CD4-positive, alpha-beta T cell treated with Interferon gamma for 1 hour (primary cell): ENCODE measurements at places on chromosomes 7 and 10.
A peak's percentile ranks its signal among the peaks of the same experiment; 100 is the strongest.

DNA sequence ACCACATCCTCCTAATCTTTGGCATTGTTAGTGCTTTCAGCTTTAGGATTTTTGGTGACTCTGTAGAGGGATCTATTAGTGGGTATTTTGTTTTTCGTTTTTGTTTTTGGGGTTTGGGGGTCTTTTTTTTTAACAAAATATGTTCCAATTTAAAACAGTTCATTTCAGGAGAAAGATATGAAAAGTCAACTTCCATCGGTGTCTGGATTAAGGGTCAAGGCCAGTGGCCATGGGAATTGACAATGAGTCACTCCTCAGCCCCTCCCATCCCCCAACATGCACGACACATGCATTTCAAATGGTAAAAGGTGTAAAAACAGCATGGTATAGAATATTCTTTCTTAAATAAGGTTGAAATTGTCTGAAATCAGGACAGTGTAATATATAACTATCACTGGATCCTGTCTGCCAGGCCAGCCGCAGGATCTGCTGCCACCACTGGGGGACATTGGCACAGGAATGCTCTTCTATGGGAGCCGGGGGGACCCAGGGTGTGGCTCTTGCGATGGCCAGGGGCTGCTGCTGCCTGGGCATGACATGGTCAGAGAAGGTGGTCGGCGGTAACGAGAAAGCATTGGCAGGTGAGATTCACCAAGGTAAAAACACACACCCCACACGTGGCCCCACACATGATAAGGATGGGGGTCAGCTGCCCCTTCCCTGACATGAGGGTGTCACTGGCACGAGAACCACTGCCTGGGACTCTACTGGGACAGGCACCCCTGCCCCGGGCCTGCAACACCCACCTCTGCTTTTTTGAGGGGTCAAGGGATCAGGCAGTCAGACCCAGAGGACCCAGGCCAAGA is 126.2 kb upstream of the KCTD7 start:
- DNase-seq: no peak

- DNase-seq: no peak
Measured at GRCh38 chr10:77906951-77907421, 19.6 kb downstream of the DLG5 start.

DNA sequence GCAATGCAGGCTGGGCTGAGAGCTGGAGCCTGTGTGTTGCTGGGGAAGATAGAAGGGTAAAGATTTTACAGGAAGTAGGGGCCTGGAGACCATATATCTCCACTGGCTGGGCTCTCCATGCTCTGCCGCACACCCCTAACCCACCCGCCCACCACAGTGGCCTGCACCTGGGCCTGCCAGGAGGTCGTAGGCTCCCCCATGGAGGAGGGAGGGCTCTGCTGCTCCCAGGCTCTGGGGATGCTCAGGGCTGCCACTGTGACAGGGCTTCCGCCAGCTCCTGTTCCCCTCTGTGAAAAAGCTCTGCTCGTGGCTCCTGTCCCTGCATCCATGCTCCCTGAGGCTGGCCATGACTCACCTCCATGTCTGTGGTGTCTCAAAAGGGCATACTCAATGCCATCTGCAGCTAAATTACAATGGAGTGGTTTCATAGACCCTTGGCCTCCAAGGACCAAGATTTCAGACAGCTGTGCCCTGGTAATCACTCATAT is 106.0 kb downstream of the CXCL12 start:
- no peak for DNase-seq

DNA sequence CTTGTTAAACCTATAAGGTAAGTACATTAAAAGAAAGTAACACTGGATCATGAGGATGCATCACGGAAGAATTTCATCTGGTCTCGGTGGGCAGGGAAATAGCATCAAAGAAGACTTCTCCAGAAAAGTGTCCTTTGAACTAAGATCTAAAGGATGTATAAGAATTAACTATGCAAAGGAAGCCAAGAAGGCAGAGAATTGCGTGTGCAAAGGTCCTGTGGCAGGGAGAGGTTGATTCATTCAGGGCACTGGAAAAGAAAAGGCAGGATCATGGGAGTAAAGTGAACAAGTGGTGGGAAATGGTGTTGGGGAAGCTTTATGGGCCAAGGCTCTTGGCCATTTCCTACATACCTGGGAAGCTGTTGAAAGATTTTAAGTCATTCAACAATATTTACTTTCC is 288.3 kb downstream of the SFMBT2 start:
- no peak for DNase-seq

GRCh38 chr7:10300577-10300976 is 673.1 kb upstream of the PHF14 start:
- DNase-seq: no peak

GRCh38 chr7:65953001-65953720 is 28.9 kb downstream of the GUSB start:
- no peak for DNase-seq

GRCh38 chr10:42952931-42953683 is 123.8 kb upstream of the RET start:
- no peak for DNase-seq

DNA sequence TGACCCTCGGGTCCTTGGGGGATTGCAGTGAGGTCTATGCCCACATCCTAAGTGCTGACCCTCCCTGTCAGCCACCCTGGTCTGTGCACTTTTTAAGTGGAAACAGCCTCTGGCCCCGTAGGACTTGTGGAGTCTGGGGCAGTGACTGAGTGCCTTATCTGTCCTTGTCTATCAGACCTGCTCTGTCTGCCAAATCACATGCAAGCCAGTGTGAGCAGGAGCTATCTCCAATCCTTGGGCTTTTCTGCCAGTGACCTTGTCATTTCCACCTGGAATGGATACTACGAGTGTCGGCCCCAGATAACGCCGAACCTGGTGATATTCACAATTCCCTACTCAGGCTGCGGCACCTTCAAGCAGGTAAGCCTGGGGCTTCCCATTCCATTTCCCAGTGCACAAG is 62.7 kb downstream of the C10orf120 start:
- DNase-seq: no peak

- DNase-seq: no peak
Measured at GRCh38 chr10:88982366-88982765, 8.2 kb upstream of the FAS start.

- no peak for DNase-seq
Measured at GRCh38 chr7:90931986-90932916, 332.0 kb upstream of the FZD1 start.

GRCh38 chr7:50954716-50955115 is 172.0 kb upstream of the GRB10 start:
- DNase-seq: no peak

GRCh38 chr7:102842284-102842683 is 70.5 kb upstream of the LRRC17 start:
- DNase-seq: no peak

DNA sequence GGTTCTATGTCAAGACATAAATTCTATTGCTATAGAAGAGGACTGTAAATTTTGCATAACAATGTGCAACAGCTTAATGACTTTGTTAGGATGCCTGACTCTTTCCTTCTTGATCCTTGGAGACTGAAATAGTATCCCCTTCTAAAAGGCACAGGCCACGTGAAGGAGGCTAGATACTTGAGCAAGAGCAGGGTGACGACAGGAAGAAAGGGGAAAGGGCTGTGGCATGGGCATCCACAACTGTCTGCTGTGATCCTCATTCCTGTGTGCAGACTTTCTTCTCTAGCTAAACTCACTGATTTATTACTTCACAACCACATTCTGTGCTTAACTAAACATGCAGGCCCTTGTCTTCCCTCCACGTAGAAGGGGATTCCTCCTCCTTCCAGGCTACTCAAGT is 1111.8 kb upstream of the C7orf33 start:
- DNase-seq: no peak

DNA sequence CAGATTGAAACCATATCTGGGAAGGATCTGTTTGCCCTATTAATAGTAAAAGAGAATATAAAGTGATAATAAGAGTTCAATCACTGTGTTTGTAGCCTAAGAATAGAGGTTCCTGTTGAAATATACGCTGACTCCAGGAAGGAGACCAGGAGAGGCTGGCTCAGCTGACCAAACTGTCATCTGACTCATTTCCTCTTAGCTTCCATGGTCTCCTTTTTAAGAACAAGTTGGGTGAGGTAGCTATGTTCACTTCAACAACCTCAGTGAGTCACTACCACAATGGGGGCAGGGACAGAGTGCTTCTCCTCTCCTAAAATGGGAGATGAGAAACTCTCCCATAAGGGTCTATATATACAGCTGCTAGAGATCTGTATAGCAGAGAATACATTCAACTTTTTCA is 543.3 kb downstream of the CALN1 start:
- no peak for DNase-seq

DNA sequence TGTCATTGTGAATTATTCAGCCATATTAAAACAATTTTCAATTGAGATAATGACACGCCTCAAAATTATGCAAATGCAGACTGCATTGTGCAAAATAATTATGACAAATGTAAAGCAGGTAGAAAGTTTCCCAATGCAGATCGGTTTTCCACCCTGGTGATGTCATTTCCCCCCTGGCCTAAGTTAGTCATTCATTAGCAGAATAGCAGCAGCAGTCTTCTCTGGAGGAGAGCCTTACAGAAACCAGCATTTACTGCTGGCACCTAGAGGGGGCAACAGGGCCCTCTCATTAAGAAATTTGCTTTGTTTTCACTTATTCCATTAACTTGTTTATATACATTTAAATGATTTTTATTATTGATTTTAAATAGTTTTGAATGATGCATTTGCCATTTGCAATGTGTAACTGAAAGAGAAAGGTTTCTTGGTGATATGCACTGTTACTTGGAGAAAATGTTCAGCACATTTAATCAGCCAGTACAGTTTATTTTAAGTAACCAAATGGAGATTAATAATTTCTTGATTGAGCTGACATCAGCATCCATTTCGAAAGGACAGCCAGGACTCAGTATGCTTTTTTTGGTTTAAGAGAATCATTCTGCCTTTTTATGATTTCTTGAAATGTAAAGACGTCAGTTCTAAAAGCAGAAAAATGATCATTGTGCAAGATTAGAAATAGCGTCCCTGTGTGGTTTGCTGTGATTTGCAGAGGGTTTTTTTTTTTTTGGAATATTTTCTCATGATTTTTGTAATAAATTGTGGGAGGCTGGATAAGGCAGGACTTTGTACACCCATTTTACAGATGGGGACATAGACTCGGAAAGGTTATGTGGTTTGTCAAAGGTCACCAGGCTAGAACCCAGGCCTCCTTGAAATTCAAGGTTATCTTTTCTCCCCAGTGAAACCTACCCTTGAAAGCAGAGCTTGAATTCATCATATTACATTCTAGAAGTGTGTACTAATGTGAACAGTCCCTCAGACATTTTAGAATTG is 3.5 kb downstream of the ARID5B start:
- peak; percentile 61 for DNase-seq

GRCh38 chr7:140036224-140036962 is 26.4 kb downstream of the PARP12 start:
- peak; percentile 5 for DNase-seq

DNA sequence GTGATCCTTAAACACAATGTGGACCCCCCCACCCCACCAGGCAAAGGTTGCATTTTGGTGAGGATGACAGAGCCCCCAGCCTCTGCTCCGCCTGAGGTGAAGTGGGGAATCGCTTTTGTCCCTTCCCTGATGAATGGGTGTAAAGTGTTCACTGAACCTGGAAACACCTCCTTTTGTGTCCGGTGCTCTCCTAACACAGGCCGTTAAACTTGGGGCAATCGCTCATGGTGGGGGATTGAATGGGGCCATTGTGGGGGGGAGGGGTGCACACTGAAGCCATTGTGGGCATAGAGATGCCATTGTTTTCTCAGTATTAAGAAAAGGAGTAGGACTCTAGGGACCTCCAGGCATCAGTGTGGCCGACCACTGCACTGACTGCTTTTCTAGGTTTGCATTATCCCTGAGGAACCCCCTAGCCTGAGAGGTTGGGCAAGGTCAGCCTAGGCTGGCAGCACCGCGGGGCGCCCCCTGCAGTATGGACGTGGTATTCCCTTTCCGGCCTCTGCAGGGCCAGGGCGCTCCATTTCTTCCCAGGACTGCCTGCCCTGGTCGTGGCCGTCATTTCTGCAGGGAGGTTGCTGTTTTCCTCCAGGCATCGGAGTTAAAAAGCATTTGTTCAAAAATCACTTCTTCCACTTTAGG is 158.3 kb downstream of the TCF7L2 start:
- no peak for DNase-seq

- DNase-seq: no peak
Measured at GRCh38 chr7:122018032-122018431, 126.0 kb downstream of the AASS start.

DNA sequence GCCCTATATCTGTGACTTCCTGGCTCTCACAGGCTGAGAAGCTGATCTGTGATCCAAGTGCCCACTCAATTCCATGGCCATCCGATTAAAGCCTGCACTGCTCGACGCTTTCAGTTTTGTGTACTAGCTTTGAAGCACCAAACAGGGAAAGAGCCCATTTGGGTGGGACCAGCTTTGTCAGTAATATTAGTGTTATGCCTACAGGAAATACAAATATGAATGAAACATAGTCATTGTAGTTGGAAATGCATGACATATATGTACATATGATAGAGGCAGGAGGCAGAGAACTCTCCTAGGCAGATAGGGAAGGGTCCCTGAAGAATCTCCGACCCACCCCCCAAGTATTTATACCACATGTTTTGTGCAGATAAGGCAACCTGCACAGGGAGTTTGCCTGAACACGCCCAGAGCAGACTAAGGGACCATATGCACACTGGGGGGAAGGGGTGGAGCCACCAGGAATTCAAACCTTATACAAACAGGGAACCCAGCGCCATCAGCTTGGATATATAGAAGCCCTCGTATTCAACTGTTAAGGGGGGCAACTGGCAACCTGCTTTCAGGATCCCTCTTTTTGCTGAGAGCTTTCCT is 653.2 kb downstream of the PARD3 start:
- DNase-seq: no peak

GRCh38 chr10:4198216-4198615 is 413.2 kb upstream of the KLF6 start:
- no peak for DNase-seq

DNA sequence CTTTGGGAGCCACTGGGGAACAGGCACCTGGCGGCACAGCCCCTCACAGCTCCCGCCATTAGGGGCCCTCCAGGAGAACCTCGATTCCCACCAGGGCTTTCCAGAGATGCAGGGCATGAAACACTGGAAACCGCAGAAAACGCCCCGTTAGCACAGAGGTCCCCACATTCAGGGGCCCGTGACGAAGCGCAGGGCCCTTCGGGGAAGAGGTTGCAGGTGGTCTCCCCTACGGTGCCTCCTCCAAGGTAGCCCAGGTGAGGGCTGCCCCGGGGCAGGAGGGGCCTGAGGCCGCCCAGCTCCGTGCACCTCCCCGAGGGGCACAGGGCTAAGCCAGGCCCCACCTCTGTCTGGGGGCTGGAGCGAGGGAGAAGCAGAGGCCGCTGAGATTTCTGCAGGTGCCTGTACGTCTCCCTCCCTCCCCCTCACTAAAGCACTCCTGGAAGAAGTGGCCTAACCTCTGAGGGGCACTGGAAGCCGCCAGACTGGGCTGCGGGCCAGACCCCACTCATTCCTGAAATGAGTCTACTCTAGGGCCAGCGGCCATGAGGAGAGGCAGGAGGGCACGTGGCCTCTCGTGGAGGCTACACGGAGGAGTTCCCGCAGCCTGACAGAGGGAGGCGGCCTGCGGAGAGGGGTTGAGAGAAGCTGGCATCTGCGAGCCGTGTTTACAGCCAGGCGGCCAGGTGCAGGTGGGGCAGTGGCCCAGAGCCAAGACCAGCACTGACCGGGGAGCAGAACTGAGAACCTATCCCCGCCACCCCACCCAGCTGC is 6.9 kb downstream of the PDGFA start:
- no peak for DNase-seq
